Activated CD4-positive, alpha-beta T cell treated with anti-CD3 and anti-CD28 coated beads for 36 hours (primary cell): ENCODE measurements at places on chromosomes 7 and 10.
A peak's percentile ranks its signal among the peaks of the same experiment; 100 is the strongest.

- DNase-seq: no peak
Measured at GRCh38 chr7:1818575-1819258, 148.6 kb downstream of the ELFN1 start.

DNA sequence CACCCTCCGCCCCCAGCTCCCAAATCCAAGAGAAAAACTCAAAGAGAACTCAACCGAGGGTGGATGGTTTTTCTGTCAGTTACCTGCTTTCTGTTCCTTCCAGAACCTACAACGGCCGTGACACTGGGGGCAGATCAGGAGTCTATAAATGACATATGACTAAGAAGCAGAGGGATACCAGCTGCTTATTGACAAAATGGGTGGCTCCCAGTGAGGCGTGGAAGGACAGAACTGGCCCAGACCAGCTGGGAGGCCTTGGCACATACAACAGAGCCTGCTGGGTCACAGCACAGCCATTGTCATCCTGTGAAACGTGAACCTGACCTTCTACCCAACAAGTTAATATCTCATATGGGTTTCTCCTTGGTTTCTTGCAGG is 84.3 kb upstream of the ADRB1 start:
- DNase-seq: no peak

DNA sequence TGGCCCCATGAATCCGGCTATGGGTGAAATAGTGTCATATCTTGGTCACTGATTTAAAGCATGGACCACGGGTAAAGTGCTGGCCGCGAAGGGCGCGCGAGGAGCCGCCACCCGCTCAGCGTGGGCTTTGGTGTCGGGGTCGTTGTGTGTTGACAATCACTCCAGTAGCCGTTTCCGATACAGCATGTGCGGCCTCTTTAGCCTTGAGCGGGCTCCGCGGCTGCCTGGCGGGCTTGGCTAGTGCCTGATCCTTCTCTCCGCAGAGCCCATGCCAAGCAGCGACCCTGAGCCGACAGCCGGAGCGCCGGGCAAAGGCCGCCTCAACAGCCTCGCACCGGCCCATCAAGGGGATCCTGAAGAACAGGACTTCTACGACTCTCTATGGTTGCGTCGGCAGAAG is 105.9 kb downstream of the SLC37A3 start:
- DNase-seq: no peak

DNA sequence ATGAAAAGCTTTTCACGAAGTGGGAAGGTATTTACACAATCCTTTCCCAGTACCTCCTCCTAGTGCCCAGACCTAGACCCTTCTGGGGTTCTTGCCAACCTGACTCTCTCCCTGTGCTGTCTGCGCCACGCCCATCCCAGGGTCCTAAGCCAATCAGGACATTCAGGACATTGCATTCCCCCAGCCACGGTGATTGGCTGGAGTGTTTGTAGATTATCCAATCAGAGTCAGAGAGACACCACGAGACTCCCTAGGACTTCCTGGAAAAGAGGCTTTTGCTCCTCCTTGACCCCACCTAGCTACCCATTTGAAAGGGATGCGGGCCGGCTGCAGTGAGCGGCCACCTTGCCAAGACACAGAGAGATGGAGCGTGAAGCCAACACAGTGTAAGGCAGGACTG is 3.5 kb upstream of the GDF2 start:
- DNase-seq: no peak

GRCh38 chr10:1043532-1043995 is 5.4 kb downstream of the IDI1 start:
- peak; percentile 39 for DNase-seq

- no peak for DNase-seq
Measured at GRCh38 chr10:62029401-62029800, 127.9 kb downstream of the ARID5B start.

- no peak for DNase-seq
Measured at GRCh38 chr7:96023387-96023786, 251.0 kb downstream of the DYNC1I1 start.

DNA sequence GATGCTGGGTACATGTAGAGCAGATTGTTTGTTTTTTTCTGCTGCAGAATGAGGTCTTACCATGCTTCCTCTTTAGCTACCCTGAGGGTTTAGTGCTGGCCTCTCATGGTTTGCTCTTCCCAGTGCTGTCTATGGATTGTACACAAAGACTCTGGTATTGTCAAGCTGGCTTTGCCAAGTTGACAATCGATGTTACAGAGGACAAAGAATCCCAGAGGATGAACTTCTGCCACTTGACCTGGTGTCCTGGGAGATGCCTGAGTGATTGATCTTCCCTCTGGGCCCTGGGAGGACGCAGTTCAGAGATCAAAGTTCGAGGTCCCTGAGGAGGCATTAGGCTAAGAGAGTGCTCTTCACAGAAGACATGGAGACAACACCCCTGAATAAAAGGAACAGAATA is 865.4 kb downstream of the CCSER2 start:
- DNase-seq: no peak

DNA sequence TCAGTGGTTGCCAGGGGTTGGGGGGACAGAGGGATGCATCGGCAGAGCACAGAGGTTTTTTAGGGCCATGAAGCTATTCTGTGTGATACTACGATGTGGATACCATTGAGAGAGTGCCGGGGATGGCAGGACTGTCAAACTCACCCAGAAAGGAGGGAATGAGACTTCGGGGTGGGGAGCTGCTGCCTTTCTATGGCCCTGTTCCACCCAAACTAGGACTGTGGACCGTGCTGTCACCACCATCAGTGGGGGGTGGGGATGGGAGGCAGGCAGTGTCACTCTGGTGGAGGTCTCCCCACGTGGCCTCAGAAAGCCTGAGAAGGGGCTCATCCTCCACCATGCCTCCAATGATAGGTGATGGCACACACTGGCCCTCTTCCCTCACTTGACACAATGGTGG is 146.2 kb downstream of the PTPN20 start:
- DNase-seq: no peak

- DNase-seq: no peak
Measured at GRCh38 chr7:3431306-3431705, 130.3 kb downstream of the SDK1 start.

GRCh38 chr10:128596906-128597305 is 470.7 kb upstream of the MKI67 start:
- DNase-seq: no peak

DNA sequence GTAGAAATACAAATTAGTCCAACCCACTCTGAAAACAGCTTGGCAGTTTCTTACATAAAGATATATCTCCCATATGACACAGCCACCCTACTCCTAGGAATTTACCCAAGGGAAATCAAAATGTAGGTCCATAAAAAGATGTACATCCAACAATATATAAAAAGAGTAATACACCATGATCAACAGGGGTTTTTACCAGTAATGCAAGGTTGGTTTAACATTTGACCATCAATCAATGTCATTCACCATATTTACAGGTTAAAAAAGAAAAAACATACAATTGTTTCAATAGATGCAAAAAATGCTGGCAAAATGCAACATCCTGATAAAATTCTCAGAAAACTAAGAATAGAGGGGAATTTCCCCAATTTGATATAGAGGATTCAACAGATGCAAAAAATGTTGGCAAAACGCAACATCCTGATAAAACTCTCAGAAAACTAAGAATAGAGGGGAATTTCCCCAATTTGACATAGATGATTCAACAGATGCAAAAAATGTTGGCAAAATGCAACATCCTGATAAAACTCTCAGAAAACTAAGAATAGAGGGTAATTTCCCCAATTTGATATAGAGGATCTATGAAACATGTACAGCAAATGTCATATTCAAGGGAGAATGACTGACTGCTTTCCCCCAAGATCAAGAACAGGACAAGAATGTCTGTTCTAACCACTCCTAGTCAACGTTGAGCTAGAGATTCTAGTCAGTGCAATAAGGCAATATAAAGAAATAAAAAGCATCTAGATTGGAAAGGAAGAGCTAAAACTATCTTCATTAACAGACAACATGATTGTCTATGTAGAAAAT is 13.7 kb downstream of the ADAP1 start:
- no peak for DNase-seq

DNA sequence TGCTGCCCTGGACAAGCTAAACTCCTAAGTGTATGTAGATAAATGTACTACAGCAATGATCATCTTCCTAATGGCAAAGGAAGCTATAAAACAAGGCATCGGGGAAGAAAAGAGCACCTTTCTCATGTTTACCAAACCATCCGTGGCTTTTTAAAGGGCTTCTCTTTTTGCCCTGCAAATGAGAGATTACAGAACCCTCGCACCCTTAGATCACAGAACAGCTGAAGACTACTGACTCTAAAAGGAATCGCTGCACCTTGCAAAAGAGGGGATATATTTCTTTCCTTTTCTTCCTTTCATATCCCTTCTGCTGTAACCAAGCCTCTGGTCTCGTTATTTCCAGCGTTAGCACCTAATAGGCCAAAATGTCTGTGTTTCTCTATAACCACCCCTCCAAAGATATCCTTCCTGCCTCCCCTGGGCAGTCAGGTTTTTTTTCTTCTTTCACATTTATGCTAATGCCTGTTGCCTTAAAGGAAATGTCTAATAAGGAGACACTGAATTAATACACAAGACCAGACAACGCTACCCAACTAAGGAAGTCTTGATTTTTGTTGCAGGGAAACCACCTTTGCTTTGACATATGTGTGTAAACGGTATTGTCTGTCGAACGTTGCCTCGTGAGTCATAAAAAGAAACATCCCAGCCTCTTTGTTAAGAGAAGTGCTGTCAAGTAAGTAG is 10.5 kb downstream of the ST8SIA6 start:
- peak; percentile 38 for DNase-seq

- DNase-seq: no peak
Measured at GRCh38 chr7:133121175-133121844, 39.4 kb upstream of the CHCHD3 start.

DNA sequence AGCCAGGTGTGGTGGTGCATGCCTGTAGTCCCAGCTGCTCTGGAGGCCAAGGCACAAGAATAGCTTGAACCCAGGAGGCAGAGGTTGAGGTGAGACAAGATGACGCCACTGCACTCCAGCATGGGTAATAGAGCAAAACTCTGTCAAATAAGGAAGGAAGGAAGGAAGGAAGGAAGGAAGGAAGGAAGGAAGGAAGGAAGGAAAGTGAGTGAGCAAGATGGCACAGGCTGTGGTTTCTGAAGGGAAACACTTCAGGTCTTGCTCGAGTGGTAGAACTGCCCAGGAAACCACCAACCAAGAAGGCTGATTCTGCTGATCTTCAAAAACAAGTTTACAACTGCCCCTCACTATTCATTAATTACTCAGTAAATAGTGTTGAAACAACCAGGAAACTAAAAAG is 45.2 kb downstream of the EZH2 start:
- DNase-seq: no peak

- DNase-seq: no peak
Measured at GRCh38 chr7:79241288-79242060, 212.0 kb downstream of the MAGI2 start.

DNA sequence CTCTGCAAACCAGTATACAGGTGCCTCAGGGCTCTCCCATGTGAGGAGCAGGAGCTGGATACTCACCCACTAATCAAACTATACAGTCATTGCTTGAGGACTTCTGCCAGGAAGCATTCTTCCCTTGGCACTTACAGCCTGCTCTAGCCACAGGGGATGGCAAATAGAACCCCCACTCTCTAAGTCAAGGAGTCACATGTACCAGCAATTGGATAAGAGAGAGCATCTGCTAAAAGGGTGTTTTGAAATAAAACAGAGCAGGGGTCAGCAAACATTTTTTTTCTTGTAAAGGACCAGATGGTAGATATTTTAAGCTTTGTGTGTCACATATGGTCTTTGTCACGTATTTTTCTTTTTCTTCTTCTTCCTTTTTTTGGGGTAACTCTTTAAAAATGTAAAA is 865.2 kb upstream of the GHITM start:
- no peak for DNase-seq

DNA sequence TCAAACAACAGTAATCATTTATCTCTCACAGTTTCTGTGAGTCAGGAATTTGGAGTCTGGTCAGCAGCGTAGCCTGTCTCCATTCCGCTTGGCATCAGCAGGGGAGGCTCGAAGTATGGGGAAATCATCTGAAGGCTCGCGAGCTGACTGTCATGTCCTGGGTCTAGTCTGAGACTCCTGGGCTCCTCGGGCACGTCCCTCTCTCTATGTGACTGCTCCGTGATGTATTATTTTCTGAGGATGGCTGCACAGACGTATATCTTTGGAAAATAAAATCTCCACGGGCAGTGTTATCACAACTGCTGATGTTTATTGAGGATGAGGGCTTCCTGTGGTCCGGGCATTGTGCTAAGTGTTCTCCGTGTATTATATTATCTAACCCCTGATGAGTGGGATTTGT is 23.3 kb upstream of the PCGF5 start:
- DNase-seq: no peak

GRCh38 chr10:79385392-79385795 is 38.1 kb downstream of the PPIF start:
- DNase-seq: no peak

GRCh38 chr10:35219891-35220890 is 93.5 kb downstream of the CREM start:
- no peak for DNase-seq

- no peak for DNase-seq
Measured at GRCh38 chr7:111532625-111533024, 29.7 kb downstream of the IMMP2L start.

DNA sequence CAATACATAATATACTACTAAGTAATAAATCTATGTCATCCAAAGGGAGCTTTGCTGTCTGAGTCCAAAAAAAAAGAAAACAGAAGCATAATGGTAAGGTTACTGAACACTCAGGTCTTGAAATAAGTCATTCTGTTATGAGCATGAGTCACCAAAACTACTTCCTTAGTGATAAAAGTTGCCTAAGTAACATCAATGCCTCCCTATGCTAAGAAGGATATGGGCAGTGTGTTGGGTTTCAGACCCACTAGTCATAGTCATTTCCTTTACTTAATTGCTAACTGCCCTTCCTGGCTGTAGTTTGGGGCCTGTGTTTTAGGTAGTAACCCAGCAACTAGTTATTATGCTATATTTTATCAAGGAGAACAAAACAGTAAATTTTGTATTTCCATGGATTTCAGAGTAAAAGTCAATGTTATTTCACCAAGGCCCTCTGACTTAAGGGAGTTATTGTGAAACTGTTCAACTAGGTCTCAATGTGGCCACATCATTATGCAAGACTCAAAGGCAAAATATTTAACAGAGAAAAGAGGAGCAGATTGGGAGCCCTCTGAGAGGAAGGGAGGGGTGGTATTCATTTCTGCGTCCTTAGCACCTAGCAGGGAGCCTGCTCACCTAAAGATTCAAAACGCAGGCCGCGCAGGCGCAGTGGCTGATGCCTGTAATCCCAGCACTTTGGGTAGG is 11.7 kb upstream of the VIM start:
- DNase-seq: peak; percentile 48
